Stimulated activated CD4-positive, alpha-beta T cell treated with anti-CD3 and anti-CD28 coated beads, TNF-alpha, amount 100 ng/mL, for 1 hour (primary cell): ENCODE measurements at places on chromosomes 3 and 15.

DNA sequence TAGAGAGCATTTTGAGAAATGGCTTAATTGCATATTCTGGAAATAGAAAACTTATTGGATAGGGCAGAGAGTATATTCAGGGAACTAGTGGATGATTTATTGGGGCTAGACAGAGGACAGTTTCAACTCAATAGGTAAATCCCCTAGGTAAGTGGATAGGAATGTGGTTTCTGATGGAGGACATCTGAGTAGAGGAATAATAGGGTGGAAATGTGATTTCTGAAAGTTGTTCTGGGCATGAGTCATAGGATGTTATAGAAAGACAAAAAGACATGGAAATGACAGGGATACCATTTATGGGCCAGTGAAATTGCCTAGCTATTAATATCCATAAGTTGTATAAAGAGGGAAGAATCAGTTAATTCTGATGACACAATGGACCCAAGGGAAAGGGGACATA lies 563.3 kb upstream of the GOLIM4 start:
- no peak for DNase-seq

DNA sequence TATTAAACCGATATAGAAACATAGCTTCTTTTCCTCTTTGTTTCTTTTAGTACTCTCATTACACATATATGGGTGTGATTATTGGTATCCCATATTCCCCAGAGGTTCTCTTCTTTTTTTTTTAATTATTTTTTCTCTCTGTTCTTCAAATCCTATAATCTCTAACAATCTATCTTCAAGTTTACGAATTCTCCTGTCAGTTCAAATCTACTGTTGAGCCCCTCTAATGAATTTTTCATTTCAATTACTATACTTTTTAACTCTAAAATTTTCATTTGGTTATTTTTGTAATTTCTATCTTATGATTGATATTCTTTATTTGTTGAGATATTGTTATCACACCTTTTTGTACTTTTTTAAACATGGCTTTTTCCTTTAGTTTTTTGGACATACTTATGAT lies 64.1 kb downstream of the RSL24D1 start:
- DNase-seq = no peak

DNA sequence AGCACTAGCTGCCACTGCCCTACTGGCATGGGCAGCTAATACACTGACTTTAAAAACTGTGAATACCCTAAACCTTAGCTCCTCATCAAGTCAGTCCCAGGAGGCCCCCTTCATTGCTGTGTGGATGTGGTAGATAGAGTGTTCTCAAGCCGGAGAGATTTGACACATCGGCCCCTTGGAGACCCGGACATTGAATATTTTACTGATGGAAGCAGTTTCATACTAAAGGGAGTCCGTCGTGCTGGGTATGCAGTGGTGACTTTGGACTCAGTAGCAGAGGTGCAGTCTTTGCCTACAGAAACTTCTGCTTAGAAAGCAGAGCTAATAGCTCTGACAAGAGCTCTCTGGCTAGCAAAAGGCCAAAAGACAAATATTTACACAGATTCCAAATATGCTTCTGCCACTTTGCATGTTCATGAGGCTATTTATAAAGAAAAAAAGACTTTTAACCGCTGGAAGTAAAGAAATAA lies 17.5 kb downstream of the CCR4 start:
- DNase-seq = no peak

DNA sequence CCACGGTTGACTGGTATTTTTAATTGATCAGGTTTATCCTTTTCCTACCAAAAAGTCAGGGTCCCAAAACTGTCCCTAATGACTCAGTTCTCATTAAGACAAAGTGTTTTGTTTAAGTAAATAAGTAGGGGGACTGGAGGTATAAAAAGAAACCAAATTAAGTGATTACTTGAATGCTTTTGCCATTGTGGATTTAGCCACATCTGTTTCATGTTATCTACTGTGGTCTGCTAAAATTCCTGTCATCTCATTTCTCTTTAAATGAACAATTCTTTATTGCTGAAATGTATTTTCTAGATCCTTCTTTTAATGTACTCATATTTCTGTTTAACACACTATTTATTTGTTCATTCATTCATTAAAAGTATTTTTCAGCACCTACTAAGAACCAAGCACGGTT lies 625.9 kb upstream of the ADAMTS9 start:
- DNase-seq = no peak

DNA sequence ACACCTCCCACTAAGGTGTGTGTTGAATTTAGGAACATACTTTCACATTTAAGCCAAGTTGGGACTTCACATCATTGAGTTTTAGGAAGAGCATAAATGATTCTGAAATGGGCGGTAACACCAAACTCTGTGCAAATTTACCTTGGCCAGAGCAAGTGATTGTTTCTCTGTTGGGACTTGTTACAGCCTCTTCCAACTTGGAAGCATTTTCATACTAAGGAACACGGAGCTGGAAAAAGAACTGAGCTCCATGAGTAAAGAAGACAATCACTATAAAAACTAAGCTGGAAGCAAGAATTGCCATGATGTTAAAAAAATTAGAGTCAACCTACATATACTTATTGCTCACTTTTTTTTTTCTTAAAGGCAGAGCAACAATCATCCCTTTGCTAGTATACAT lies 371.3 kb downstream of the ERC2 start:
- no peak for DNase-seq

- no peak for DNase-seq
Measured at GRCh38 chr3:141049681-141050080, 1.5 kb upstream of the SPSB4 start.

GRCh38 chr3:57746156-57747010 lies 9.7 kb upstream of the SLMAP start:
- DNase-seq = no peak
